ENCODE measurements at places on chromosomes 6 and 20.

DNA sequence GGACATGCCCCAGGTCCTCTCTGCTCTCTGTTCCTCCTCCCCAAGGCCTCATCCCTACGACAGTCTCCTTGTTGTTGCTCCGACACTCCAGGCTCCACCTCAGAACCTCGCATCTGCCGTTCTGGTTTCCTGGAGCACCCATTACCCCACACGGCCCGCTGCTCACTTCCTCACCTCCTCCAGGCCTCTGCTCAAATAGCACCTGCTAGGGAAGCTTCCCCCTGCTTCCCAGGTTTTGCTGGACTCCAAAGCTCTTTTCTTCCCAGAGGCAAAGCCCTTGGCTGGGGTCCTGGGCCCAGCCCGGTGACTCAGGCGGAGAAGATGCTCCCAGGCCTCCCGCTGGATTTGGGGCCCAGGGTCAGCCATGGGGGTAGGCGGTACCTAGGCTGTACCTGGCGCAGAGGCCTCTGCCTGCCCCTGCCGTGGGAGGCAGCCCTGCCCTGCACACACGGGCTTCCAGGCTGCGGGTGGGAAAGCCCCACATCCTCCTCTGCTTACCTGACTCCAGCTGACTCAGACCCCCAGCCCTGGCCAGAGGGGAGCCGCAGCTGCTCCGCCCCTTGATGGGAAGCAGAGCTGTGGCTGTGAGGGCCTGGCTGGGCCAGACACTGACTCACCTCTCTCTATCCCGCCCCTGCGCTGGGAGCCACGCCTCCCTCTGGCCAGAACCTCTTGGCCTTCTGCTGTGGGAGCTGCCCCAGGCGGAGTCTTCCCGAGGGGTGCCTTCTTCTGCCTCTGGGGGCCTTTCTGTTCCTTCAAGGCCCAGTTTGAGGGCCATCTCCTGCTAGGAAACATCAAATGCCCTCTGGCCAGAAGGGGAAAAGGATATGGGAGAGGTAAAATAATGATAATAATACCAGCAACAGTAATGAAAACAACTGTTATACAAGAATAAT lies 130.5 kb downstream of the CEBPB start:
- DNase-seq, result no peak

DNA sequence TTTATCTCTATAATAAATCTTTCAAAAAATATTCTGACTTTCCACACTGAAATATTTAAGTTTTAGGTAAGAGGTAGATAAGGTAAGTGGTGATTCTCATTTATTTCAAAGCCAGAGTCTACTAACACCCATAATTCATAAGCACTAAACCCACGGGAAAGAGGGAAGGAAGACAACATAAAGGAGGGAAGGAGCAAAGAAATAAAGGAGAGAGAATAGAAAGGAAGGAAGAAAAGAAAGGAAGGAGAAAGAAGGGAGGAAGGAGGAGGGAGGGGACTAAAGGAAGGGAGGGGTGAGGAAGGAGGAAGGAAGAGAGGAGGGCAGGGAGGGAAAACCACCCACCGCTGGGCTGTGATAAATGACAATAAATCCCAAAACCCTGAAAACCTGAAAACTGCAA lies 25.2 kb downstream of the MAP3K5 start:
- DNase-seq, result no peak

DNA sequence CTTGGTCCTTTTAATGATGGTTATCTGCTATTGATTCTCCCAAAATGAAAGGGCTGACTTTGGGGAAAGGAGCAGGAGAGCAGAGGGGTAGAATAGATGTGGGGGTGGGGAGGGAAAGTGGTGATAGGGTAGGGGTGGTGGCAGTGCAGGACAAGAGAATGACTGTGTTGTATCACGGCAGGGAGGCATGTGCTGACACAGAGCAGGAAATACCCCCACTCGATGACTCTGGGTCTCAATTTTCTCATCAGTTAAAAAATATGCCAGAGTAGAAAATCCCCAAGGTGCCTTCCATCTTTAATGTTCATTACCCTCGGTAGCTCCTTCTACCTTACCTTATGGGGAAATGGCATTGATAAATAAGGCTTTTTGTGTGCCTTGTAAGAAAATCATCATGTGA lies 79.0 kb upstream of the ATXN1 start:
- DNase-seq, result no peak

- no peak for DNase-seq
Measured at GRCh38 chr6:90286884-90287488, 9.7 kb downstream of the BACH2 start.

GRCh38 chr6:113719545-113719944 lies 137.6 kb upstream of the MARCKS start:
- DNase-seq, result no peak

- DNase-seq, result no peak
Measured at GRCh38 chr6:75230484-75231325, 12.9 kb downstream of the COX7A2 start.

DNA sequence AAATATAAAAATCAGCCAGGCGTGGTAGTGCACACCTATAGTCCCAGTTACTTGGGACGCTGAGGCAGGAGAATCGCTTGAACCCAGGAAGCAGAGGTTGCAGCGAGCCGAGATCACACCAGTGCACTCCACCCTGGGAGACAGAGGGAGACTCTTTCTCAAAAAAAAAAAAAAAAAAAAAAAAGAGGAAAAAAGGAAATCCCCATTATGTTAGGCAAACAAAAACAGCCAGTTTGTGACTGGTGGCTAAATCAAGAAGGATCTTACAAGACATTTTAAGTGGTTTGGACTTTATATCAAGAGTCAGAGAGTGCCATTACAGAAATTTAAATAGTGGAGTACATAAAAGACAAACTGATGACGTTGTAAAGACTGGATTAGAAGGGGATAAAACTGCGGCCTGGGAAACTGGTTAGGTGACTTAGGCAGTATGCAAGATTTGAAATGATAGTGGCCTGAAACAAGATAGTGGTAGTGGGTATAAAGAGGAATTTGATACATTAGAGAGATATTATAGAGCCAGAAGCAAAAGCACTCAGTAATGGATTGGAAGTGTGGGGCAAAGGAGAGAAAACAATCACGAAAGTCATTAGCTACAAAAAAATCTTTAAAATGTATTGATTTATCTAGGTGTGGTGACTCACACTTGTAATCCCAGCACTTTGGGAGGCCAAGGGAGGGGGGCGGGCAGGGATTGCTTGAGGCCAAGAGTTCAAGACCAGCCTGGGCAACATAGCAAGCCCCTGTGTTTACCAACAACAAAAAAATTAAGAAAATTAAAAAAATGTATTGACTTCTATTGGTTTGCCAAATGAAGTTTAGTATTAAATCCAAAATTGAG lies 1.7 kb upstream of the MYO6 start:
- DNase-seq, result no peak

GRCh38 chr20:60052322-60052721 lies 94.1 kb downstream of the CDH26 start:
- DNase-seq, result no peak

- DNase-seq, result no peak
Measured at GRCh38 chr20:53654932-53655624, 61.4 kb upstream of the ZNF217 start.

DNA sequence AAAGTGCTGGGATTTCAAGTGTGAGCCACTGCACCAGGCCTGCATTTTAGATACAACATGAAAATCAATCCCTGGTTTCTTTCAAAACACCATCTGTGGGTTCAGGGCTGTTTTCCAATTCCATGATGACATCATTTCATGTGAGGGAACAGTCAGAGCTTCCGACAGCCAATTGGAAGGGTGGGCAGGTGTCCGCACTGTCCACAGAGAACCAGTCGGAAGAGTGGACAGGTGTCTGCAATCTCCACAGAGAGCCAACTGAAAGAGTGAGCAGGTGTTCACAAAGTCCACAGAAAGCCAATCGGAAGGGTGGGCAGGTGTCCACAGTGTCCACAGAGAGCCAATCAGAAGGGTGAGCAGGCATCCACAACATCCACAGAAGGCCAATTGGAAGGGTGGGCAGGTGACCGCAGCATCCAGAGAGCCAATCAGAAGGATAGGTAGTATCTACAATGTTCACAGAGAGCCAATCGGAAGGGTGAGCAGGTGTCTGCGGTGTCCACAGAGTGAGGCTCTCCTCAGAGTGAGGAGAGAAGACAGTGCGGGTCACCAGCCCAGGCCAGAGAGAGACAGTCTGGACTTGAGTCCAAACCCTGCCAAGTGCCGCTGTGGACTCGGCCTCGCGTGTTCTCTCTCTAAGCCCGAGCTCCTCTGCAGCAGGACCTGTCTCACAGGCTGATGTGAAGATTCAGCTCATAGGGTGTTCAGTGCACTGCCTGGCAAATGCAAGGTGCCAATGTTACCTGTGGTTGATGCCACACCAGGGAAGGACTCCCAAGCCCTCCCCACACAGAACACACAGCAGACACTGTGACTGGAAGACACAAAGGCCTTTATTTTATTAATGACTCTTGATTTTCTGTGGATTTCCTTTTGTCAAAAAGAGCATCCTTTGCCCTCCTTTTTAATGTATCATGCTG lies 57.3 kb downstream of the DLL1 start:
- DNase-seq, result no peak
